Stomach (tissue), 19 donors: ENCODE measurements at places on chromosomes 4 and X. TPM values are rescaled to one million over a fixed set of nuclear protein-coding genes. Genes with fewer than 3 reads are reported as not detected.

DNA sequence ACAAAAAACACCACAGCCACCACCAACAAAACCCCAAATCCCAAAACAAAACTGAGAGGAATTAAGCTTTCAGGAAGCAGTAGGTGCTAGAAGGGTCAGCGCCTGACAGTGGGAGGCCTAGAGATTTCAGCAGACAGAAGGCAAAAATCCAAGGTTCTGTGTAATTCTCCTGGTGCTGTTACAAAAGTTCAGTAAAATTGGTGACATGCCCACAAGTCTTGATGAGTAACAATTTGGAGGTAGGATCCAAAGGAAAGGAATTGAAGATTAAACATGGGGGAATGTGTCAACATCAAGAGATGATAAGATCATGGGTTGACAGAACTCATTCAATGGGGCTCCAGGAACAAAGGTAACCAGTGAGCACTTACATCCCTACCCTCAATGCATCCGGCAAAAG lies 653.8 kb upstream of the CPEB2 start:
- DNase-seq, result no peak

DNA sequence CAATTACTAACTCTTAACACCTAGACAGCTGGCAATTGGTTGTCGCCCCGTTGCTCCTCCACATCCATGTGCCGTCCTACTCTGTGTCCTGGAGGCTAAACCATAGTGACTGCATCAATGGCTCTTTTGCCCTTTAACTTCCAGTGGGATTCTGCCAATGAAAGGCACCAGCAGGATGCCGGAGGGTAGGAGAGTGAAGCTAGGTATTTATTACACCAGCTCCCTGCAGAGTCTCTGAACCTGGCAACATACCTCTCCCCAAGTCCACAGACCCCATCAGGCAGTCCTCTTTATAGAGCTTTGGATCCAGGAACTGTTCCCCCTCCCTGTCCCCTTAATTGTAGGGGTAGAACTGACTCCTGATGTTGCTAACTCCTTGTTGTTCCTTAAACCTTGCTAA lies 426.8 kb downstream of the HNRNPD start:
- DNase-seq, result no peak

DNA sequence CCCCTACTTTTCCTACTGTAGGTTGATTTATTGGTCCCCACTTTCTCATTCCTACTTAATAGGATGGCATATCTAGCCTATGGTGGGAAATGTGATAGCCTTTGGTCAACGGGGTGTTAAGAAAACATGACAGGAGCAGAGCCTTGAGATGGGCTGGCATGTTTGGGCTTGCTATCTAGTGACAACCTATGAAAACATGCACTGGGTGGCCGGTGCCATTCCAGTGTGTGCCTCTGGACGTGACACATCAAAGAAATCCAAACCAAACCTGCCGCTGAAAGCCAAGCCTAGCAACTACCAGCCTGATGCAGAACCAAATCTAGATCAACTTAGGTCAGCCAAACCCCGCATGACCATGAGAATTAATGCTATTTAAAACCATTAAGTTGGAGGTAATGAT lies 317.6 kb downstream of the DMD start:
- no peak for DNase-seq

DNA sequence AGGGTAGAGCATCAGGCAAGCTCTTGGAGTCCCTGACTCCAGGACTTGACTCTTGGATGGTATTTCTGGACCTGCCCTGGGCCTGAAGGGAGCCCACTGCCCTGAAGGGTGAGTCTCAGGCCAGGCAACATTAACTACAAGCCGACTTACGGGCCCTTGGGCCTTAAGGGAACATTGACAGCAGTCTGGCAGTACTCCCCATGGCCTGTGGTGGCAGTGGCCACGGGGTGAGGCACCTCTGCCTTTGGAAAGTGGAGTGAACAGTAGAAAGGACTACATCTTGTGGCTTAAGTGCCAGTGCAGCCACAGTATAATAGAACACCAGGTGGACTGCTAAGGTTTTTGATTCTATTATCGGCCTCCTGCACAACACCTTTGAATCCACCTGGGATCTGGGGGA lies 36.3 kb downstream of the SH3BGRL start:
- no peak for DNase-seq

GRCh38 chr4:6781113-6781512 lies 1.4 kb upstream of the KIAA0232 start:
- DNase-seq, result no peak

DNA sequence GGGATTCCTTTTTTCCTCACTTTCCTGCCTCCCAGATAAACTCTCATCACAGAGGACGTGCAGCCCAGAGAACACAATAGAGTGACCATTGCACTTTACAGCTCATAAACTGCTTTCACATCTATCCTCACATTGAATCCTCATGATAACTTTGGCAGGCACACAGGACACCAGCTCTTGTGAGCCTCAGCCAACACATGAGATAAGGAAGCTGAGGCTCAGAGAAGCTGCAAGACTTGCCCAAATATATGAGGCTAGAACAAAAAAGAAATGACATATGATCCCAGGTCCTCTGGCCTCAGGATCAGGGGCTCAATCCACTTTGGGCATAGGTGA lies 85.0 kb upstream of the CPEB2 start:
- DNase-seq, result no peak

- DNase-seq, result no peak
Measured at GRCh38 chr4:6364146-6364545, 94.5 kb downstream of the WFS1 start.

GRCh38 chr4:106659371-106659770 lies 290.8 kb upstream of the GIMD1 start:
- no peak for DNase-seq

DNA sequence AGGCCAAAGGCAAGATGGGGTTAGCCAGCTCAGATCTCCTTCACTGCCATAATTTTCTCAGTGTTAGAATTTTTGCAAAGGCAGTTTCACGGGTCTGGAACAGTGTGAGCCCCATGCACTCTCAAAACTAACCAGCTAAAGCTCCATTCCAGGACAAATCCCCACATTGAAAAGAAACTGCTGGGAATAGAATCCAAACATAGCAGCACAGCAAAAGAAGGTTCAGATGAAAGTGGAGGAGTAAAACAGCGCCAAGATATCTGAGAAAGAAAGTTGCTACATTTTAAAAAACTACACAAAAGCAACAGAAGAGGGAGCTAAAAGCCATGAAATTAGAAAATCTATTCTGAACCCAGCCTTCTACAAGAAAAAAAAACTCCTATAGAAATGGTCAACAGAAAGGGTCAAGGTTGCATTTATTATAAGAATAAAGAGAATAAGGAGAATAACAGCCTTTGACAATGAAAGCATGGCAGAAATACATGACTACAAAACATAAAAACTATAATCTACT lies 39.6 kb upstream of the SLC7A3 start:
- DNase-seq, result peak; percentile 37

- no peak for DNase-seq
Measured at GRCh38 chr4:721261-722168, 15.9 kb downstream of the PCGF3 start.

- DNase-seq, result no peak
Measured at GRCh38 chrX:124862301-124862700, 457.4 kb upstream of the TEX13C start.

DNA sequence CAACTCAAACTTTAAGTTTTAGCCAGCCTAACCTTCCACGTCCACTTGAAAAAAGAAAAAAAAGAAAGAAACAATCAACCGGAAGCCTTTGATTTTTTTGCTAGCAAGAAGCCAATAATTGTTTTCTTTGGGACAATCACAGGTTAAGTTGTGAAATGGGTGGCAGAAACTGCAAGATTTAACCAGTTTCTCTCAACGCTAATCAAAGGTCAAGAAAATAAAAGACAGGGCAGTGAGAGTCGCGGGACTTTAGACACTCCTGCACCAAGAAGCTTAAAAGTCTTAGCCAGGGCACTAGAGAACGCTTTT lies 1.0 kb downstream of the ACSL1 start:
- DNase-seq, result no peak

DNA sequence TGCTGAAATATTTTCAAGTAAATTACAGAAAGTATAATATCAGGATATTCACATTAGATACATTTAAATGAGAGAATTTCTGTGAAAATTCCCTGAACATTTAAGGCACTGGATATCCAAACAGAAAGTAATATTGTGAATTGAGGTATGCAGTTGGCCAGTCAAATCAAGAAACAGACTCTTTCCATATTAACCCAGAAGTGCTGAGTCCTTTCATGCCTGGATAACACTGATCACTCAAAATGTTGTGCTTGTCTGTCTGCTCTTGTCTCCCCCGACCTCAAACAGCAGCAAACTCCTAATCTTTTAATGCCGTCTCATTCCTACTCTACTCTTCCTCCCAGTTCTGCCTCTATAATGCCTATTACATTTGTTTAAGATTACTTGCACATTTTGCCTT lies 51.2 kb downstream of the TBC1D9 start:
- no peak for DNase-seq

DNA sequence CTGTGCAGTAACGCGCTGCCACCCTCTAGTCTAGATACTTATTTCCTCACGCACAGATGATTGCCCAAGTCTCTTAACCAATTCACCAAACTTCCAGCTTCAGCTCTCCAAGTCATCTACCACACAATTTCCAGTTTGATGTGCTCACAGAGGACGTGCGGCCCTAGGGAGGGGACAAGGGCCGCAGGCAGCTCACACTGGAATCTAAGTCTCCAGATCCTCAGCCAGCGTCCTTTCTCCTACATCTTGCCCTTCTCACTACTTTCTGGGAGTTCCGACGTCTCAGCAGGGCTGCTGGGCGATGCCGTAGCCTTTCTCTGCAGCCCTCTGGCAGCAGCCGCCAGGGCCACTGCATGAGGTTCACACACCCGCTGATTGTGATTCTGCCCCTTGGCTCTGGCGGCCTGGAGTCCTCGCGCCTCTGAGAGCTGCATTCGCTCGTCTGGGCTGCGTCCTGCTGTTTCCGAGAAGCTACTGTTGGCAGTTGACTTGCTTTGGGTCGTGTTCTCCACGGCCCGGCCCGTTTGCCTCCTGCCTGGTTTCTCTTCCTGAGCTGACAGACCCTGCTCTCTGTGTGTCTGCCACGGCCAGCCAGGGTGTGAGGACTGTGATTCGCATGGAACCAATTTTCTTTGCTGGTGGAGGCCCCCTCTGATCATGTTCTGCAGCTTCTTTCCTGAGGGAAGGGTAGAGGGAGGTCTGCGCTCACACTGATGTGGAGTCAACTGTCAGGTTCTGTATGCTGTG lies 14.1 kb upstream of the TMEM131L start:
- DNase-seq, result no peak

DNA sequence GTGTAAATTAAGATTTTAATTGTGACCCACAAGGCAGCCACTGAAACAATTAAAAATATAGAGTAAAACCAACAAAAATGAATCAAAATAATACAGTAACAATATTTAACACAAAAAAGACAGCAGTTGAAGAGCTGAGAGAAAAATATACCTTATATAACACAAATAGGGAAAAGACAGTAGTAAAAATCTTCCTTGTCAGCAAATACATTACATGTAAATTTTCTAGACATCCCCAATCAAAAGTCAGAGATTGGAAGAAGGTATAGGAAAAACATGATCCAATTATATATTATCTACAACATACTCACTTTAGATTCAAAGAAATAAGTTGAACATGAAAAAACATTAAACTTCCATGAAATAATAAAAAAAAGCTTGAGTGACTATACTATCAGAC lies 330.8 kb downstream of the UBE2NL start:
- DNase-seq, result no peak

GRCh38 chr4:129822701-129823100 lies 726.7 kb downstream of the C4orf33 start:
- peak; percentile 1 for DNase-seq

DNA sequence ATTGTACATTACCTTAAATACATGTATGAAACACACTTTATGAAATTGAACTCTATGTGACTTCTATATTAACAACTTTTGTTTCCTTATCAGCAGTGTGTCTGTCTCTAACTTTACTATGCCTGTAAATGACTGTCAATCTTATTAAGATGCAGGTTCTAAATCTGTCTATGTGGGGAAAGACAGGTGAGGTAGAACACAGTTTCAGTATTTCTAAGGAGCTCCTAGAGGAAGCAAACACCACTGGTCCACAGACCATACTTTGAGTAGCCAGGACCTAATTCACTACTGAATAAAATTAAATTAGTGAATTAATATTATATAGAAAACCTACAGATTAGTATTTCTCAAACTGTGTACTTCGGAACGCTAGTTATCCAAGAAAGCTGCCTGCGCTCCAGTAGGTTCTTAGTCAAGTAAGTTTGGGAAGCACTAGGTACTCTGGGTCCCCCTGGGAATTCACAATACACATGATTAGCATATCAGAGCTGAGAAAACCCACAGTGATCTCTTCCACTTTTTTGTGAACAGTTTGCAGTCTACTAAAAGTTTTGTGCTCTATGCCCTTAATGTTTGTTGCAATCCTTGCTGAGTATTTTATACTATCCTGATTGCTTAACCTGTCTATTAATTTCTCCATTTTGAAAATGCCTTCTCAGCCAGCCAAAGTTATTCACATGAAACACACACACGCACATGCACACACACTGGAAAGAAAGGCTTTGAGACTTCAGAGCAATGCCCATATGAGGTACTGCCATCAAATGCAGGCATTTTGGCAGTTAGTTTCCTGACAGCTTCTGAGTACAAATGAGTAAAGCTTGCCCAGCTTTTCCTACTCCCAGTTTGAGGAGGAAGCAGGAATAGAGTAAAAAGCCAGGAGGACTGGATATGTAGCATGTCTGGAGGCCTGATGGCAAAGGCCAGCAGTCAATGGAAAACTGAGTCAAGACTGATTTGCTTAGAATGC lies 133.6 kb upstream of the CPEB2 start:
- no peak for DNase-seq

GRCh38 chrX:152663086-152663485 lies 25.4 kb downstream of the GABRQ start:
- DNase-seq, result no peak

DNA sequence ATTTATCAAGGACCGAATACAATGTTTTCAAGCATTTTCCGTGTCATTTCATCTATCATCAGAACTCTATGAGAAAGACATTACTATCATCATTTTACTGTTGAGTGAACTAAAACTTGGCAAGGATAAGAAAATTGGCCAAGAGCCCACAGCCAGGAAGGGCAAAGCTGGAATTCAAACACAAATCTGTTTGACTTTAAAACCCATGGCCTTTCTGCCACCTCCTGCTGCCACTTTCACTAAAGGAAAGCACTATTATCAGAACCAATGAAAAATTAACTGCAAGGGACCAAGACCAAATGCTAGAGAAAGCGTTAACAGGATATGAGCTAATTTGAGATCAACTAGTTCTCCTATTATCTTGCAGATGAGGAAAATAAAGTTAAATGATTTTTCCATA lies 2759.2 kb downstream of the ARAP2 start:
- DNase-seq, result no peak

The PDZD4 gene
- 5.0 TPM for total RNA-seq

The NUP62CL gene
- total RNA-seq, result not detected

The DIAPH2 gene
- 22.9 TPM for total RNA-seq

The PABPC1L2A gene
- total RNA-seq, result not detected

The ABLIM2 gene
- total RNA-seq, result 3.1 TPM

The UVSSA gene
- total RNA-seq, result 103 TPM

The C1QTNF7 gene
- total RNA-seq, result 5.8 TPM

The KLB gene
- total RNA-seq, result not detected

The AMTN gene
- total RNA-seq, result not detected

The CHRNA9 gene
- total RNA-seq, result not detected

The L1CAM gene
- total RNA-seq, result 2.8 TPM

The SYP gene
- total RNA-seq, result 5.0 TPM

The RPA4 gene
- not detected for total RNA-seq

The CHRDL1 gene
- 18.7 TPM for total RNA-seq

The KLHL13 gene
- total RNA-seq, result 5.5 TPM

The ZNF711 gene
- 1.2 TPM for total RNA-seq
